ENCODE measurements at places on chromosomes 2 and 18. TPM values are rescaled to one million over a fixed set of nuclear protein-coding genes. Genes with fewer than 3 reads are reported as not detected.

The SLC4A5 gene
- 0.14 TPM for total RNA-seq

The STON1 gene
- 2.0 TPM for total RNA-seq

The PIGN gene
- total RNA-seq = 21.4 TPM

The DUSP19 gene
- total RNA-seq = 0.17 TPM

The TNFRSF11A gene
- 4.2 TPM for total RNA-seq

The MYOM1 gene
- 0.12 TPM for total RNA-seq

GRCh38 chr2:124320051-124320688 lies 295.1 kb downstream of the CNTNAP5 start:
- DNase-seq = no peak

DNA sequence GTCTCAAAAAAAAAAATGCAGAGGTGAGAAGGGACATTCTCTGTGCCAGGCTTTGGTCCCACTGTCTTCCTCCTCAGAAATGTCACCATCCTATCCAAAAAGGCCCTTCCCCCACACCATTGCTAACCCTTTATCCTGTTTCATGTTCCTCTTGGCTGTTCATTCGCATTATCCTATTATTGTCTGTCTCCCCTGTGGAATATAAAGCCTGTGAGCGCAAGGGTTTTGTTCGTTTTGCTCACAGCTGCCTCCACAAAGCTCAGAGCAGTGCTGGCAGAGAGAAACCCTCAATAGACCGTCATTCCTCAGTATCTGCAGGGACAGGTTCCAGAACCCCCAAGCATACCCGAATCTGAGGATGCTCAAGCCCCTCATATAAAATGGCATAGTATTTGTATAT lies 91.8 kb downstream of the LOXHD1 start:
- DNase-seq = no peak

DNA sequence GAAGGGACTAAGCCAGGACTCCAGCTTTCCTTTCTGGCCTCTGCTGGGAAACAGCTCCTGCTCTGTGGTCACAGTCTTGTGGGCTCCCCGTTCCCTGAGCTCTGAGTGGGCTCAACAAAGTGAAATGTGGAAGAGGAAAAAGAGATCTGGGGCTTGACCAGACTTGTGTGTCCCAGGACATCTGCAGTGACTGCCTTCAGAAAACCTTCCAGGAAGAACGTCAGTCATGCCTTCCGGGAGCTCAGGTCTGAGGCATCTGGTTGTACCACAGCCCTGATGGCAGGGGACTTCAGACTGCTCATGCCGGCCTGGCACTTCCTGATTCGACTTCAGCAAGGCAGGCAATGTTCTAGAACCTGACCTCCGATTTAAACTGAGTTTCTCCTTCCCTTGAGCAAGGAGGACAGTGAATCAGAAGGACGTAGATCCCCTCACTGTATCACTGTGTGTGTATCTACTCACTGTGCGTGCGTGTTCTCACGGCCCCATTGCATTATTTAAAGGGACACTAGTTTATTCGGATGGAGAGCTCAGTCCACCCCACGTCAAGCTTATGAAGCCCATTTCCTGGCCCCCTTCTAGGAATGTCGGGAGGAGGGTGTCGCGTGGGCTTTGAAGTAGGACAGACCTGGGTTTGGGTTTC lies 548 bp upstream of the FBLN7 start:
- no peak for DNase-seq

DNA sequence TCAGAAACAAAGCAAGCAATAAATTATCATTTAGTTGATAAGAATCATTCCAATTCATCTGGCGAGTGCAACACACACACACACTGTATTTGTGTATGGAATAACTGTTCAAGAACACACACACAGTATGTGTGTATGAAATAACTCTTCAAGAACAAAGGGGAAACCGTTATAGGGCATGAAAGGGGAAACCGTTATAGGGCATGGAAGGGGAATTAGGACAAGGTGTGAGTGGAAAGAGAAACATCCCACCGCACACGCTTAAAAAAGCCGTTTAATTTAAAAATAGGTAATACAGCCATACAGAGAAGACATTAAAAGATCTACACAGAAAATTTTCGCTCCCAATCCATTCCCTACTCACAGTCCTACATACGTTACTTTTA lies 607 bp upstream of the TSN start:
- no peak for DNase-seq

DNA sequence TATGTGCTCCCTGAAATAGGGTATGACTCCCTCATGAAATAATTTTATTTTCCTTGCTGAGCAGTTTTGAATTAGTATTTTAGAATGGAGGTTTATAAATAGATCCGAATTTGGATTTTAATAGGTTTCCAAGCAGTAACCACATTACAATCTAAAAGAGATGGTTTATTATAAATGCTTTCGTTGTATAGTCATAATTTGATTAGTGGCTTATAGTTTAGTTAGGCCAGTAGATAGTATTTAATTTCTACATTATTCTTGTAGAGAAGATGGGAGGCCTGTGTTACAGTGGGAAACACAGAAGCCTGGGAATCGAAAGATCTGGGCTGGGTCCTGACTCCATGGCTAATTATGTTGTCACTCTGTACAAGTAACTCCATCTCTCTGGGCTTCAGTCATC lies 6.7 kb downstream of the CAB39 start:
- no peak for DNase-seq

GRCh38 chr2:234074751-234075517 lies 24.4 kb downstream of the SPP2 start:
- no peak for DNase-seq

DNA sequence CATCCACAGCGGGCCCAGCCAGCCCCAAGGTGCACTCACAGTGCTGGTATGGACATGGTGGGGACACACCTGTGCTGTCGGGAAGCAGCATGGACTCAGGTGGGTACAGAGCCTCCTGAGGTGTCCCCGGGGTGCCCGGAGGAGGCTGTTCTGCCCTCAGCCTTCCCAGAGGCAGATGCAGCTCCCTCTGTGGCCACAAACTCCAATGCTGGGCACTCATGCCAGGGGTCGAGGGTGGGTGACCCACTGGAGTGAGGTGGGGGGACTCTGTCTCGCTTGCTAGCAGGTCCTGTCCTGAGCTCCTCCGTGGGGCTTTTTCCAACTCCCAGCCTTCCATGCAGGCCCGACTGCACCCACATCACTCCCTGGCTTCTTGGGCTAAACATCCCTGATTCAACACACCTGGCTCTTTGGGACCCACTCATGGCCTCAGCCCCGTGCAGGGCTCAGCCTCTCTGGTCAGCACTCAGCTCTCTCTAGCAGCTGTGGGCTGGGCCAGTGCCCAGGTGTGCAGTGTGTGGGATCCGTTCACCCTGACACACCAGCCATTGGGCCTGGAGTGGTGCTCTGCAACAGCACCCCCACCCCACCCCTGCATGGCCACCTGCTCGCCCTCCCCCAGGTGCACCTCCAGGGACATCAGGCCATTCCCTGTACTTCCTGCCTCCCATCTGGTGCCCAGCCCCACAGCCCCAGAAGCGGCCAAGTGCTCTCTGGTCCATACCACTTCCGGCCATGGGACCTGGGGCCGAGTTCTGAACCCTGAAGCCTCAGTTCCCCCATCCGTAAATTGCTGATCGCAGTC lies 16.0 kb downstream of the RAMP1 start:
- DNase-seq = no peak

DNA sequence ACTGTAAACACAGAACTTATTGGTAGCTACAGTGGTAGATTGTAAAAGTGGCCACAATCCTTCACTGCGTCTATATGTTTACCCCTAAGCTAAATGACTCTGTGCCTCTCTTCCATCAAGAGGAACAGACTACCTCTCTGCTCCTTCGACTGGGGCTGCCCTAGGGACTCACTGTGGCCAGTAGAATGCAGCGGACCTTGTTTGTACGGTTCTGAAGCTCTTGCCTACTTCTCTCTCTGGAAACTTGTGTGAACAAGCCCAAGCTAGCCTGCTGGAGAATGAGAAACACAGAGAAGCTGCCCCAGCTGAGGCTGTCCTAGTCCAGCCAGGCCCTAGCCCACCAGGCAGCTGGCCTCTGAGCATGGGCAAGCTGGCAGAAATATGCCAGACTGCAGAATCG lies 140.8 kb upstream of the SLC1A4 start:
- DNase-seq = no peak

DNA sequence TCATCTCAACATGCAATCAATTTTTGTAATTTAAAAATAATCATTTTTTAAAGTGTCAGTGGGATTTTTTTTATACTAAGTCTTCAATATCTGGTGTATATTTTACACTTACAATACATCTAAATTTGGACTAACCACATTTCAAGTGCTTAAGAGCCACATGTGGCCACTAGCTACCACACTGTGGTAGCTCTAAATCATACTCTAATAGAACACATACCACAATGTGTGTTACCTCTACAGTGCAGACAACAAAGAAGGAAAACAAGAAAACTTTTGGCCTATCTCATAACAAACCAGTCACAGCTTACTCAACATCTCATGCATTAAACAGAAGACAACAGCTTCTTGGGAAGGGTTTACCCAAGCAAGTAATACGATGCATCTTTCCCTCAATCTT lies 24.5 kb downstream of the PIAS2 start:
- DNase-seq = no peak

- no peak for DNase-seq
Measured at GRCh38 chr2:134148843-134149472, 104.9 kb upstream of the MGAT5 start.

- no peak for DNase-seq
Measured at GRCh38 chr2:118223511-118223991, 135.3 kb downstream of the INSIG2 start.

DNA sequence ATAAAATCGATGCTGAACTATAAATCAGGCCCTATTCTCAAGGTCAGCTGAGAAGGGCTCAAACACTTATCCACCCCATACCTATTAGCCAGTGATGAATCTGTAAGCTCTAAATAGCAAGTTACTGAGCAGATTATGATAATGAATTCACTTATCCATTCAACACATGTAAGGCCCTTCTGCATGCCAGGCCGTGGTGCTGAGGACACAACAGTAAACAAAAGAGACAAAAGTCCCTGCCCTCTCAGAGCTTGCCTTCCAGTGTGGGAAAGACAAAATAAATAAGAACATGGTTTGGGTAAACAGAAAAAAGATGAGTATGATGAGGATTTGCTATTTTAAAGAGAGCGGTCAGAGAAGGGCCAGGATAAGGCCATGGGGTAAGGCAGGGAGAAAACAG lies 11.7 kb downstream of the TTC32 start:
- no peak for DNase-seq

DNA sequence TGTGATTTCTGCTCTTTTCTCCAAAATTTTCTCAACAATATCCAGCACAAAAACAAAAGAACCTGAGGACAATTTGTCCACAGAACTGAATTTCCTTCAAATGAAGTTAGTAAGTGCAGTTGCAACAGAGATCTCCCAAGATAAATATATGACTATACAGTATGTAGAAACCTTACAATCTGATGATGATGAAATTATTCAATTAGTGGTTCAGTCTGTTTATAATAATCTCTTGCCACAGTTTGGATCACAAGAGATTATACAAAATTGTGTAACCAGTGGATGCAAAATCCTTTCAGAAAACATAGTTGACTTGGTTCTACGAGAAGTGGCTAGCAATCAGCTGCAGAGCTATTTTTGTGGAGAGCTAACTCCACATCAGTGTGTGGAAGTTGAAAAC lies 68.7 kb downstream of the FSIP2 start:
- DNase-seq = no peak

DNA sequence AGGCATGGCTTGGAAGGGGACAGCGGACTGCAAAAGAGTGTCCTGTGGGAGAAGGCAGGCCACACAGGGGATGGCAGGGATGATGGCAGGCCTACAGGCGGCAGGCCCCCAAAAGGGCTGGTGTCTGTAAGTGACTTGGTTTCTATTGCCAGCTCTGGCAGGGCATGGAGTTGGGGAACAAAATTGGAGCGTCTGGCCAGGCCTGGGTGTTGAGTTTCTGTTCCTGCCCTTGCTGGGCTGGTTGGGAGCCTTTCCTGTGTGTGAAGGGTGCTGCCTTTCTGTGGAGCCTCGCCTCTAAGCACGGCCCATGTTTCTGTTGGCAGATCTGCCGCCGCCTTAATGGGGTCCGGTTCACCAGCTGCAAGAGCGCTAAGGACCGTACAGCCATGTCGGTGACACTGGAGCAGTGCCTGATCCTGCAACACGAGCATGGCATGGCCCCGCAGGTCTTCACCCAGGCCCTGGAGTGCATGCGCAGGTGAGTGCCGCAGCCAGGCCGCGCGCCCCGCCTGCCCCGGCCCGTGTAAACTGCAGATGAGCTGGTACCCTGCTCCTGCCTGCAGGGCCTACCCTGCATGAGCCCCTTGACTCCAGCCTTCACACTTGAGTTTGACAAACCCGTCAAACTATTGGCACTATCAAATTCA lies 31.5 kb downstream of the COA5 start:
- DNase-seq = no peak

DNA sequence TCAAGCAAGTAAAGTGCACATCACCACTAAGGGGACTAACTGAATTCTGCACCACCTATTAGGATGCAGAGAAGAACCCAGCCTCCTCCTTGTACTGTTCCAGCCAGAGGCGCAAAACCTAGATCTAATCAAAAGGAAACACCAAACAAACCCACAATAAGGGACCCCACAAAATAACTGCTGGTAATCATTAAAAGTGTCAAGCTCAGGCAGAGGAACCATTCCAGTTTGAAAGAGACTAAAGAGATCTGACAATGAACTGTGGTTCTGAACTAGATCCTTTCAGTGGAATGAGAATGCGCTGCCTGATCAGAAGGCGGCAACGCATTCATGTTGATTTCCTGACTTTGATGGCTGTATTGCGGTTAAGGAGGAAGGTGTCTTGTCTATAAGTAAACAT lies 16.8 kb downstream of the HDLBP start:
- no peak for DNase-seq

GRCh38 chr18:23300231-23300805 lies 152.8 kb upstream of the RIOK3 start:
- no peak for DNase-seq

GRCh38 chr18:68504441-68505177 lies 210.3 kb downstream of the TMX3 start:
- DNase-seq = no peak
